ENCODE measurements at places on chromosomes 5 and 9. TPM values are rescaled to one million over a fixed set of nuclear protein-coding genes. Genes with fewer than 3 reads are reported as not detected.

DNA sequence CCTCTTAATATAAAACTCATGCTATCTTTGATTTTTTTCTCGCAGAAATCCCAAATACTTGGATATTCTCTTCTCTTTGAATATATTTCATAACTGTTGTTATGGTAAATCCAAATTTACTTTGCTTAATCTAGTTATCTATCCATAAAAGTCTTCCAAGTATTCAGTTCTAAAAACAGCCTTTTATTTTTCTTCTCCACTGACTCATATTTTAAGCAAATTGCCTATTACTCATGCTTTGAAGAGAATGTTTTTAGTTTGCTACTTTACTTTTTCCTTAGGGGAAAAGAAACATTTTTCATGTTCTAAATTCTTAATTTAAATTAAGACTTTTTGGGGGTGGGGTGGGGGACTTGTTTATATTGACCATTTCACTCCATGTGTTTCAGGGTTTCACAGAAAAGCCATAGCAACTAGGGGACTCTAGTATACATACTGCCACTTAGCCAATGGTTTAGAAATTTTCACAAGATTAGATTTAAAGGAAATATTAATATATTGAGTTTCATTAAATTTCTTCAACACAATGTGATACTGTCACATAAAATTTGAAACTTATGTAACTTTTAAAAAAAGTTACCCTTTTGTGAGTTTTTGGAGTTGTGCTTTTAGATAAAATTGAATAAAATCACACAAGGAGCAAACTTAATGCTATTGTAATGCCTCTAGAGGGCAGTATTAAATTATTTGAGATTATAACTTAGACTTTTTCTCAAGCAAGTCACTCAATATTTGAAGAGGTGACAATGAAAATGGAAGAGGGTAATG is 545.8 kb upstream of the ARRDC3 start:
- no peak overlapping the region for H3K27ac ChIP-seq
- DNase-seq: no peak
- H3K27me3 ChIP-seq: no peaks in the 10 kb centered on the region
- no peak overlapping the region for H3K4me3 ChIP-seq

DNA sequence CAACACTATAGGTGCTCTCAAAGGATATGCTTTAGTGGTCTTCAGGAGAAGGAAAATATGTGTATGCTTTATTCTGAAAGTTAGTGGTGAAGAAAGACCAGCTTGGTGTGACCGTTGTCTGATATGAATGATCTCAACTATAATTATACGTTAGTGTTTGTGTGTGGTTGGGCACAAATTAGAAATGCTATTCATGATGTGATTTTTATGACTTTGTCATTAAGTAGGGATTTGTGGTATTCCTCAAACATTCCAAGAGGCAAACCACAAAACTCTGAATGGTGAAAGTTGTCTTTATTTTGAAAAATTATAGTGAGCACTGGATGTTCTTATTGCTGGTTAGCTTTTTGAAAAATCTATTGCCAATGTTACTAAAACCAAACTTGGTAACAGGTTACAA is 6.2 kb upstream of the F2R start:
- no peak for DNase-seq
- peaks cover 34% of the 10 kb centered on the region for H3K27me3 ChIP-seq
- H3K4me1 ChIP-seq: peaks cover 20% of the 10 kb centered on the region
- H3K4me3 ChIP-seq: no peak overlapping the region

DNA sequence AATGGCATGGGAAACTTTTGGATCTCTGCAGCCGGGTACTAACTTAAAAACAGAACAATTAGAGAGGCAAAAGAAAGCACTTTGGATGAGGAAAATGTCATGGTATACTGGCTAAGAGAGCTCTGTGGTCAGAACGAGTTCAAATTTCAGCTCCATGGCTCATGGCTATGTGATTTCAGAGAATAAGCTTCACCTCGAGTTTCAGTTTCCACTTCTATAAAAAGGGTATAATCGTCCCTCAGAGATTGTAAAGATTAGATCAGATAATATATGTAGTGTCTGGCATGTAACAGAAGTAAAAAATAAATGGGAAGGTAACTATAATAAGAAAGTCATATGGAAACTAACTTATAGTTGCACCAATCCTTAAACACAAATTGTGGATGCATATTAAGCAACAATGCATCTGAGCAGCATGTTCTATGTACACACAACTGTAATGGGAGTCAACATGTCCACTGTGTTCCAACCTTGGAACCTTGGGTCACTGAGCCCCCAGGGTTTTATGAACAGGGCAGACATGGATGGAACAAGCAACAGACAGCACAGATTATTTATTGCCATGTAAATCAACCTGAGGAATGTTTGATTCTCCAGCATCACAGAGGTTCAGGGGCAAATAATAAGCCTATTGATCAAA is 145.4 kb downstream of the MAPKAP1 start:
- no peaks in the 10 kb centered on the region for H3K27me3 ChIP-seq
- peak overlapping the region; percentile 19 for H3K4me3 ChIP-seq
- no peak for DNase-seq
- H3K4me1 ChIP-seq: peaks cover 31% of the 10 kb centered on the region
- peak overlapping the region; percentile 36 for H3K27ac ChIP-seq

DNA sequence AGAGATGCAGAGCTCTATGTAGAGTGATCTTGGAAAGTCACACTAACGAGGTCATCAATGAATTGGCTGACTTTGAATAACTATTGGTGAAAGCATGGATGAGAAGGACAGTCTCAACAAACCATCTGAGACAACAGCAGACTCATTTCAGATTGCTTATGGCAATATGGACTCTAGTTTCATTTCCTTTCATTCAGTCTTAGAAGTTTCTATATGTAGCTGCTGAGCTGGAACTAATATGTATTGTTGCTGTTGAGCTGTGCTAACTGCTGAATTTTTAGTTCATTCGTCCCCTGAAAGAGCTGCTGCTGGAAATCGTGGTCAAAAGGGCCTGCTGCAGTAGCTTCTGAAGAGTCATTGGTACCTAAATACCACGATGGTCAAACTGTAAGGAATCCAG is 31.3 kb downstream of the TNFSF15 start:
- H3K36me3 ChIP-seq: peaks cover 3% of the 10 kb centered on the region
- peaks cover 8% of the 10 kb centered on the region for H3K27me3 ChIP-seq
- no peak overlapping the region for H3K27ac ChIP-seq
- DNase-seq: no peak

DNA sequence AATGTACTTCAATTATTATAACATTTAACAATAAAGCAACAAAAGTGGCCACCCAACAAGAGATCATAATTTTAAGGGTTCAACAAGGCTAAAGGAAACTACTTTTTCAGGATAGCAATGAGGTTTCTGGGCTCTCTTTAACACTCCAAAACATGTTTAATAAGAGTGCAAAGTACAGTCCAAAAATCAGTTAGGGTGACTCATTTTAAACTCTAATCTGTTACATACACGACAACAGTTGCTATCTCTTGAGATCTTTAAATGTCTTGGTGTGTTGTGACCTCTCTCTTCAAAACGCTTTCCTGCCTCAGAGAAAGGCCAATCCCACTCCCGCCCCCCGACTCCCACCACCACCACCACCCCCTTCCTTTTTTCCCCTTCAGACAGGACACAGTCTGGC is 11.5 kb downstream of the NFIB start:
- peaks cover 53% of the 10 kb centered on the region for H3K27me3 ChIP-seq
- DNase-seq: no peak
- H3K36me3 ChIP-seq: no peaks in the 10 kb centered on the region
- H3K4me3 ChIP-seq: no peak overlapping the region

The SVEP1 gene
- total RNA-seq: not detected

The ANXA2R gene
- total RNA-seq: 9.9 TPM

The IL9 gene
- total RNA-seq: not detected
